MCF 10A (cell line): ENCODE measurements at places on chromosomes 2 and 18. TPM values are rescaled to one million over a fixed set of nuclear protein-coding genes. Genes with fewer than 3 reads are reported as not detected.

The CRYGC gene
- not detected in 2 replicates for total RNA-seq

DNA sequence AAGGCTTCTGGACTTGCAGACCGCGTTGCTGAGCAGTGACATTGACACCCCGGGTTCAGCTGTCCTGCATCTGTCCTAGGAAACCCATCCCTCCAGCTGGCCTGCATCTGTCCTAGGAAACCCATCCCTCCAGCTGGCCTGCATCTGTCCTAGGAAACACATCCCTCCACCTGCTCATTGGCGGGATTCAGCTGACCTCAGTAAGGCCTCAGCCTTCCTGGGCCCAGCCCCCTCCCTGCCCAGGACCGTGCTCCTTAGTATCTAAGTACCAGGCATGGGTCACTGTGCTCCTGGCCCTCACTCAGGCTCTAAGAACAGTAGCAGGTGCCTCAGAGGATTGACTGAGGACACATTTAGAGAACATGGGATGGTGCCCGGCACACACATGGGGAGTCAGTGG lies 1.2 kb downstream of the MLPH start:
- H3K4me3 ChIP-seq, result peak overlapping the region; percentile 75
- no peak for DNase-seq

The LRP2 gene
- total RNA-seq, result 0.02 and 0.07 TPM in 2 replicates

DNA sequence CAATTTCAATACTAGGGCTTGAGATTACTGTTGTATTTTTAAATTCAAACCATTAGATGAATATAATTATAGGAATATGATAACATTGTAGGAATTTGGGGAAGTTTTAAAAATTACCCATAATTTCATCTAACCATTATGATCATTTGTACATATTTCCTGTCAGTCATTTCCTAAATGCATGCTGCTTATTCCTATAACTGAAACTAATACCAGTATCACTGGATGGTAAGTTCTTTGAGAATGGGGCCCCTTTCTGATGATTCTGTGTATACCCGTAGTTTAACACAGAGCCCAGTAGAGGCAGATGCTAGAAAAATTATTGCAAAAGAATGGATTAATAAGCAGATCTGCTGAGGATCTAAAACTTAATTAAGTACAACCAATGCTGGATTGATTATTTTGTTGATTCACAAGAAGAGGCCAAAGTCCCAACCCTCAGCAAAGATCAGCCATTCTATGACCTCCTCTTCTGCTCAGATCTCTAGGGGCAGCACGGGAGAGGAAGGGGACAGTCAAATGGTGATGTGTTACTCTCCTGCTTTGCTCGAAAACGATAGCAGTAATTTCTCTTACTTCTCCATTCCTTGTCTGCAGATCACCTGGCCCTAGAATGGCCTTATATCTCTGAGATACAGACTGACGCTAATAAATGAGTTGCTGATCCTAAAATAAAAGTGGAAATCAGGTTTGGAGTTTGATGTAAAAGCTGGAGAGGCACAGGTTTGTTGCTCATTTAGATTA lies 69.5 kb upstream of the PELI1 start:
- no peak overlapping the region for H3K4me3 ChIP-seq
- no peaks in the 10 kb centered on the region for H3K36me3 ChIP-seq
- H3K4me1 ChIP-seq, result peaks cover 31% of the 10 kb centered on the region
- DNase-seq, result no peak

DNA sequence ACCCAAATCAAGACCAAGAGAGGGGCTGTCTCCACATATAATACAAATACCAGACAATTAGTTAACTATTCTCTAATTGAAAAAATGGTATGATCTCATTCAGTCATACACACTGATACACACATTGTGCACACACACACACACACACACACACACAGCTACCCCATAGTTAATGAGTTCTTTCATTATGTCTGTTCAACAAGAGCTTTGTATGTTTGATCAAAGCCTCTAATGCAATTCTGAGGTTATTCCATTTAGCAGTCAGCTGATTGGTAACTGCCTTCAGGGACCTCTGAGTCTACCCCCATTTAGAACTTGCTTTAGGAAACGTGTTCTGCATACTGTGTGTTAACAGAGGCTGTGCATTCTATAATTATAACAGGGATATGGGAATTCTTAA lies 741.4 kb upstream of the LRRTM4 start:
- peaks cover 33% of the 10 kb centered on the region for H3K27me3 ChIP-seq
- H3K4me3 ChIP-seq, result no peak overlapping the region
- H3K36me3 ChIP-seq, result no peaks in the 10 kb centered on the region
- DNase-seq, result no peak
- no peaks in the 10 kb centered on the region for H3K4me1 ChIP-seq

DNA sequence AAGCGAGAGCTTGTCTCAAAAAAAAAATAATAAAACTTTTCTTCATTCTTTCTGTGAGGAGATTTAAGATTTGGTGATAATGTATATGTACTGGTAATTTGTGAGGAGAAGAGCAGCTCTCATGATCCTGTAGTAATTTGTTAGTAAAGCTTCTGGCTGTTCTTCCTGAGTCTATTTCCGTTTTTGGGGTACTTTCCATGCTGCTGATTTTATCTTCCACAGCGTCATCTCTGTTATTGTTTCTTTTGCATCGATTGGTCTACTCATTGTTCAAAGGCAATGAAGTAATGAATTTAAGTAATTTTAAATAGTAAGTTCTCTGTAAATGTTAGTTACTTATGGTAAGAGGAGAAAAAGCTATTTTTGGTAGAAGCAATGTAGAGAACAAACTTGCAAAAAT lies 12.0 kb downstream of the NDUFAF7 start:
- peaks cover 72% of the 10 kb centered on the region for H3K36me3 ChIP-seq
- H3K4me1 ChIP-seq, result no peaks in the 10 kb centered on the region
- H3K4me3 ChIP-seq, result no peak overlapping the region
- H3K27me3 ChIP-seq, result no peaks in the 10 kb centered on the region
- H3K27ac ChIP-seq, result no peak overlapping the region

DNA sequence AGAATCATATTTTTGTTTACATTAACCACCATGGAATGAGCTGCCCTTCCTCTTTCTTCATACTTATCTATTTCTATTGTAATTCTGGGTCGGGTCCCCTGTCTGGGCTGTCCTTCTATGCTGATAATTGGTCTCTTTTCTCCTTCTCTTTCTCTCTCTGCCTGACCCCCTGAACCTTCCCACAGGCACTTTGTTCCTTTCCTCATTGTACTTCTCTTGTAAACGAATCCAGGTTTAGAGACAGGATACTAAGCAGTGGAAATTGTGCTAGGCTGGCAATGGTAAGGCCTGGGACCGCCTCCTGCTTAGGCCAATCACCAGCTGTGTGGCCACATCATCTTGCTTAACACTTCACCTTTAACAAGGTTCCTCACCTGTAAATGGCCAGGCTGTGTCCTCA lies 137.0 kb downstream of the ZNF532 start:
- DNase-seq, result no peak
- no peaks in the 10 kb centered on the region for H3K36me3 ChIP-seq
- H3K27ac ChIP-seq, result no peak overlapping the region
- H3K27me3 ChIP-seq, result no peaks in the 10 kb centered on the region
- peaks cover 11% of the 10 kb centered on the region for H3K4me1 ChIP-seq

The LYPD1 gene
- total RNA-seq, result not detected in 2 replicates

DNA sequence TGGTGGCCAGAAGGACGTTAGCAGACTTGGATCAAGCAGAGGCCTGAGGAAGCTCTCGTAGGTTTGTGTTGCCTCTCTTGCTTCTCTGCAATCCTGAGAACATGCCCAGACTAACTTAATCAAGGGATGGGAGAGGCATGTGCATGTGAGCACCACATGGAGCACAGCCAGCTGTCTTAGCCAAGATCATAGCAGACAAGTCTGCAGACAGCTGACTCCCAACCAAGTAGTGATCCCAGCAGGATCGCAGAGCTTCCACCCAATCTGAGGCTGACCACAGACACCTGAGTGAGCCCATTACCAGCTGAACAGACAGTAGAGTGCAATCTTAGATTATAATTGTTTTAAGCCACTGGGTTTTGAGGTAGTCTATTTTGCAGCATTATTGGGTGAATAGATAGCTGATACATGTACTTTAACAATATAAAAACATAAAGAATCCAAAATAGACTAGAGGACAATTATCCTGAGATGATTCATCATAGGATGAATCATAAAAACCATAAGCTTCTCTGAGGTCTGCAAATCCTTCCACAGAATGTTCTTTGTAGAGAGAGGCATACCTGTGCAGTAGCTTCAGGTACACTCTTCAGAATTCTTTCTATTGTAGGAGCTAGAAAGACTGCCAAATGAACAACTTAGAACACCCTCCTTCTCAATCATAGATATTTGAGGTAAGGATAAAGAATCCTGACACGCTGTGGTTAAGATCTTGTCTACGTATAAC lies 25.2 kb upstream of the FAM110C start:
- H3K4me1 ChIP-seq, result peaks cover 25% of the 10 kb centered on the region
- H3K27ac ChIP-seq, result peak overlapping the region; percentile 73
- DNase-seq, result peak; percentile 72
- no peaks in the 10 kb centered on the region for H3K36me3 ChIP-seq
- H3K4me3 ChIP-seq, result no peak overlapping the region
- no peaks in the 10 kb centered on the region for H3K27me3 ChIP-seq

The DOCK10 gene
- total RNA-seq, result 0.96 and 1.6 TPM in 2 replicates
